IPS-NIHi11 (cell line): ENCODE measurements at places on chromosomes 6 and 20.

- peak; percentile 92 for DNase-seq
Observed at GRCh38 chr6:31541658-31542521, at the start of gene DDX39B. DDX39B (minus strand) TSS chr6:31542003; CDS start chr6:31540532, 1,471 bp downstream.

GRCh38 chr6:1641343-1641885 lies 31.7 kb downstream of the FOXC1 start:
- peak; percentile 66 for DNase-seq

- no peak for DNase-seq
Observed at GRCh38 chr6:36283608-36284007, 13.7 kb downstream of the PNPLA1 start.

GRCh38 chr20:7760247-7761031 lies 179.8 kb downstream of the HAO1 start:
- DNase-seq: no peak

- no peak for DNase-seq
Observed at GRCh38 chr6:65202738-65203137, 504.3 kb downstream of the EYS start.

DNA sequence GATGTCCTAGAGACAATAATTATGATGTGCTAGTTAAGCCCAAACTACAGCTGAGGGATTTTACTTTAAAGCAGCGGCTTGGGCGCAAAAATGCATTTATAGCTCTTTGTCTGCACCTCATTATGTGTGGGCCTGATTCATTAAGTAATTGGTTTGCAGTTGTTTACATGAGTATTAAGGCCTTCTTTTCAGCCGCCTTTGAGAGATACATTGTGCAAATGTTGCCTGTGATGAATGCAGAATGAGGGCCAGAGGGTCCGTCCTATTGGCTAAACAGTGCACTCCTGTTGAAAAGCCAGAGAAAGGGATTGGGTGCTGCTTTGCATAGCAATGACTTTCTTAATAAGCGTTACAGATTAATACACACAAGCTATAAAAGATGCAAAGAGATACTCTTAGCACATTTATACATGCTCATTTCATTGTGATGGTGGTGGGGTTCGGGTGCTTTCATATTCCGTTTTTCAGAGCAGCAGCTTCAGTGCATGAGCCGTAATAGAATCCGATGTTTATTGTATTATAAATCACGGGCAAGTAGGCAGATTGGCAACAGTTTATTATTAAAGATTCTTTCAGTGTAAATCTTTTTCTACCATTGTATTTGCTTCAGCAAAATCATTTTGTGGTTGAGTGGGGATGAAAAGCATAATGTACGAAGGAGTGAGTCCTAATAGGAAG lies 68.2 kb upstream of the XRN2 start:
- DNase-seq: no peak

GRCh38 chr6:64062960-64063683 lies 427.5 kb downstream of the PHF3 start:
- DNase-seq: no peak

GRCh38 chr6:168493976-168494375 lies 53.0 kb downstream of the SMOC2 start:
- DNase-seq: no peak

GRCh38 chr6:148760258-148760534 lies 13.4 kb downstream of the UST start:
- no peak for DNase-seq
